ENCODE measurements at places on chromosomes 5 and 9. TPM values are rescaled to one million over a fixed set of nuclear protein-coding genes. Genes with fewer than 3 reads are reported as not detected.

FOXD4L5 gene
- not detected for polyA plus RNA-seq

PCDHGB3 gene
- 1.4 TPM for polyA plus RNA-seq

RXRA gene
- 70.6 TPM for polyA plus RNA-seq

TEX48 gene
- not detected for polyA plus RNA-seq

PCDHGA5 gene
- 2.6 TPM for polyA plus RNA-seq

MLANA gene
- not detected for polyA plus RNA-seq

SMU1 gene
- 14.3 TPM for polyA plus RNA-seq

SLC6A7 gene
- 0.01 TPM for polyA plus RNA-seq

MGAT4B gene
- 64.6 TPM for polyA plus RNA-seq

PPP2R2B gene
- polyA plus RNA-seq, result 9.8 TPM

BSPRY gene
- 2.4 TPM for polyA plus RNA-seq

FOXD1 gene
- polyA plus RNA-seq, result 0.30 TPM

FCN2 gene
- polyA plus RNA-seq, result 0.37 TPM

OBP2B gene
- polyA plus RNA-seq, result not detected

BTNL9 gene
- 11.9 TPM for polyA plus RNA-seq

FAXDC2 gene
- 47.8 TPM for polyA plus RNA-seq

SPATA24 gene
- 5.4 TPM for polyA plus RNA-seq

PCDHGA11 gene
- 1.9 TPM for polyA plus RNA-seq

CD14 gene
- 60.6 TPM for polyA plus RNA-seq

C5orf46 gene
- not detected for polyA plus RNA-seq

ARSI gene
- polyA plus RNA-seq, result 4.8 TPM

LCN15 gene
- polyA plus RNA-seq, result not detected

SLC12A7 gene
- 23.8 TPM for polyA plus RNA-seq

RNF208 gene
- 8.1 TPM for polyA plus RNA-seq

BARHL1 gene
- polyA plus RNA-seq, result not detected

SPACA9 gene
- 6.6 TPM for polyA plus RNA-seq

LRRC19 gene
- polyA plus RNA-seq, result not detected

TAF1L gene
- 0.01 TPM for polyA plus RNA-seq

PDLIM4 gene
- 114 TPM for polyA plus RNA-seq

Measured in urinary bladder (tissue), 4 donors.